T follicular helper cell (primary cell): ENCODE measurements at places on chromosomes 16 and 17.
A peak's percentile ranks its signal among the peaks of the same experiment; 100 is the strongest.

GRCh38 chr17:50508573-50509460, 578 bp downstream of the MYCBPAP start:
- no peak for DNase-seq

GRCh38 chr16:78742501-78743283, 643.2 kb downstream of the WWOX start:
- DNase-seq: peak; percentile 64

GRCh38 chr16:69073181-69073702, 32.2 kb upstream of the HAS3 start:
- no peak for DNase-seq

DNA sequence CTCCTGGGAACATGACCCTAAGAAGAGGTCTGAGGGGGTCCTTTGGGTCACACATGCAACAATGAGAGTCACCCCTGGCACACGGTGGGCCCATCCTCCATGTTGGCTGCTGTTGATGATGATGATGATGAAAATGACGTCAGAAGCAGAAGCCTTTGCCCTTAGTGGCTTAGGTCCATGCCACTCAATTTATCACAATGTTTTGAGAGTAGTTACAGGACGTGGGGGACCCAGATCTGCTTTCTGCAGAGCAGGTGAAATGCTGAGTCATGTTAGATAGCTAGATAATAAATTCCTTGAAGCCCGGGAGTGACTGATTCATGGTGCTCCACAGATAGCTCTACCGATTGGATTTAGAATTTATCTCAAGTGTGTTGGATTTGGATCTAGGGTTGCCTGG, 53.9 kb downstream of the VPS35L start:
- no peak for DNase-seq

DNA sequence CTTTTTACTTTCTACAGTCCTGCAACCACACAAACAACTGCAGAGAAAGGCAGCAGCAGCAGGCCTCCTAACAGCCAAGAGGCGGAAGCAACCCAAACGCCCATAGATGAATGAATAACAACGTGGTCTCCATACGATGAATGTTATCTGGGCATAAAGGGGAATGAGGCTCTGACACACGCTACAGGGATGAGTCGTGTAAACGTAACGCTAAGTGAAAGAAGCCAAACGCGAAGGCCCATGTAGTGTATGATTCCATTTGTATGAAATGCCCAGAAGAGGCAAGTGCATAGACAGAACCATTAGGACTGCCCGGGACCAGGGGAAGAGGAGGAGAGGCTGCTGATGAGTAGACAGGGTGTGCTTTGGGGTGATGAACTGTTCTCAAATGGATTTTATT, 94.8 kb upstream of the DNAH17 start:
- no peak for DNase-seq

DNA sequence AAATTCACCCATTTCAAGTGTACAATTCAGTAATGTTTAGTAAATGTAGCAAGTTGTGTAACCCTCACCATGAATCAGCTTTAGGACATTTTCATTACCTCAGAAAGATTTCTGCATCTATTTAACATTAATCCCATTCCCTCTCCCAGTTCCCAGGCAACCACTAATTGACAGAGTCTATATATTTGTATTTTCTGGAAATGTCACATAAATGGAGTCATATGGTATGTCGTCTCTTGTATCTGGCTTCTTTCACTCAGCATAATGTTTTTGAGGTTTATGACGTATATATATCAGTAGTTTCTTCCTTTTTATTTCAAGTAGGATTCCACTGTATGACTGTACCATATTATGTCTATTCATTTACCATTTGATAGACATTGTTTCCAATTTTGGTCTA, 199.8 kb downstream of the CYB561 start:
- no peak for DNase-seq

- DNase-seq: no peak
Observed at GRCh38 chr16:15572329-15573001, 70.5 kb downstream of the MARF1 start.

DNA sequence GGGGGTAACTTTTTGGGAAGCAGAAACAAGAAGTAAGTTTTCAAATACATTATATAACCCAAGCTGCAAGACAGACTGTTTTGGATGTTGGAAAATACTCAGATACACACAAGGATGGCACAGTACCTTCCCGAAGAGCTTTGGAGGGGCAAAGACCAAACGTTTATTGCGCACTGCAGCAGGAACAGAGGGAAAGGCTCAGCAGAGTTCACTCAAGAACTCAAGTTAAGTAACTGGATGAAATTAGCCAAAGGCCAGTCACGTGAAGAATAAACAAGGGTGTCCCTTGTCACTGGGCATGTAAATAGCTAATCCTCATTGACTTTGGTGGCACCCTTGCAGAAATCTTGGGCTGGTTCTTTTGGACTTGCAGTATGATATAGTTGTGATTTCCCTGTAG, 2.8 kb downstream of the PDK2 start:
- DNase-seq: no peak

GRCh38 chr16:66324815-66325515, 41.5 kb upstream of the CDH5 start:
- no peak for DNase-seq
